ENCODE measurements at places on chromosomes 16 and 17.

- no peak for DNase-seq
Observed at GRCh38 chr16:67919622-67920221, 11.9 kb downstream of the CTRL start.

- DNase-seq, result no peak
Observed at GRCh38 chr16:47377154-47377553, 83.7 kb downstream of the ITFG1 start.

GRCh38 chr16:59088431-59088830 lies 354.3 kb upstream of the GOT2 start:
- DNase-seq, result no peak

- no peak for DNase-seq
Observed at GRCh38 chr16:4323845-4324488, 8.1 kb downstream of the GLIS2 start.

GRCh38 chr16:14275934-14276333 lies 204.8 kb downstream of the MRTFB start:
- no peak for DNase-seq

GRCh38 chr17:66750781-66751543 lies 84.0 kb upstream of the CACNG5 start:
- no peak for DNase-seq

DNA sequence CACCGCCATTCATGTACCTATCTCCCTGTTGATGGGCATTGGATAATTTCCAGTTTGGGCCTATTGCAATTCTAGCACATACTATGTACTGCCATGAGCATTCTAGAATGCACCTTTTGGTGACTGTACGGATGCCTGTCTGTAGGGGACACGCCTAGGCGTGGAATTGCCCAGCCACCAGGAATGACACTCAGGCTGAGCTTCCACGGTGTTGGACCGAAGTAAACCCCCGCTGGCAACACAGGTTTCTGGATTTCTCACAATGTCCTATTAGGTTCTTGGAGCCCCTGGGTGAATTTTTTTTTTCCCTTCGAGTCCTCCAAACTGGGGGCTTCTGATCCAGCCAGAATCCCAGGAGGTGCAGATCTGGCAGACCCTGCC lies 146.6 kb downstream of the IRF8 start:
- no peak for DNase-seq

- DNase-seq, result no peak
Observed at GRCh38 chr17:45660474-45660873, 123.6 kb upstream of the CRHR1 start.

DNA sequence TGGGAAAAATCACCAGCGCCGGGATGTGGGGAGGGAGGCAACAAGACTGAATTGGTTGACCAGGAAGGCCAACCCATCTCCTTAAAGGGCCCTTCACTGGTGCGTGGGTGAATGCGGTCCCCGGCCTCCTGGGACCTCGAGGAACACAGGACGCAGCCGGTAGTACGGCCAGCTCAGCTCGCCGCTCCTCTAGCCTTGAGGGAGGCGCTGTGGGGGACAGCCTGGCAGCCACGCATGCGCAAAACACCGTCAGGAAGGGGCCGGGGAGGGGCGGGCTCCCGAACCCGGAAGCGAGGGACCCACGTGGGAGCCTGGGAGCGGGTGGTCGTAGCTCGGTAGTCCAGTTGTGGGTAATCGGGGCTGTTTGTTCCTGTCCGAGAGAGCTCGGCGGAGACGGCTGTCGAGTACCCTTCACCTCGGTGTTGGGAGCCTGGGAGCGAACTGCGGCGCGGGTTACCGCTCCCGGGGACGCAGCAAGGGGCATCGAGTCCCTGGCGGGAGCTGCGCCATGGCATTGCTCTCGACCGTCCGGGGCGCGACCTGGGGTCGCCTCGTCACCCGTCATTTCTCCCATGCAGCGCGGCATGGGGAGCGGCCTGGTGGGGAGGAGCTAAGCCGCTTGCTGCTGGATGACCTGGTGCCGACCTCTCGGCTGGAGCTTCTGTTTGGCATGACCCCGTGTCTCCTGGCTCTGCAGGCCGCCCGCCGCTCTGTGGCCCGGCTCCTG lies at the start of gene MRM1:
MRM1 (plus strand) TSS at position 281 of the 727 bp plus-strand sequence; CDS start at position 509, 228 bp downstream.
- peak; percentile 77 for DNase-seq

- DNase-seq, result no peak
Observed at GRCh38 chr17:63946440-63947363, 14.6 kb upstream of the CD79B start.

DNA sequence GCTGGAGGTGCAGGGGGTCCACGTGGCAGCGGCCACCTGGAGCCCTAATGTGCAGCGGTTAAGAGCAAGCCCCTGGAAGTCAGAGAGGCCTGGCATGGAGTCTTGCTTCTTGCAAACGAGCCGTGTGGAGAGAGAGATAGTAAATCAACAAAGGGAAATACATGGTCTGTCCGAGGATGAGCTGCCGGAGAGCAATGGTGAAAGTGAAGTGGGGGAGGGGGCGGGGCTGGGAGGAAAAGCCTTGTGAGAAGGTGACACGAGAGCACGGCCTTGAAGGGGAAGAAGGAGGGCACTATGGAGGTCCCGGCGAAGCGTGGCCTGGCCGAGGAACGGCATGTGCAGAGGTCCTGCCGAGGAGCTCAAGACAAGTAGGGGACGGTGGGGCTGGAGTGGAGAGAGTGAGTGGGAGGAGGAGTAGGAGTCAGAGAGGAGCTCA lies 6.0 kb upstream of the SERPINF1 start:
- DNase-seq, result no peak

- DNase-seq, result peak; percentile 42
Observed at GRCh38 chr17:8162233-8162996, at the start of gene VAMP2. Gene VAMP2 (minus strand): TSS chr17:8162948. CDS start chr17:8162879, 69 bp downstream.

GRCh38 chr16:75565640-75566039 lies 539 bp upstream of the GABARAPL2 start:
- DNase-seq, result no peak

DNA sequence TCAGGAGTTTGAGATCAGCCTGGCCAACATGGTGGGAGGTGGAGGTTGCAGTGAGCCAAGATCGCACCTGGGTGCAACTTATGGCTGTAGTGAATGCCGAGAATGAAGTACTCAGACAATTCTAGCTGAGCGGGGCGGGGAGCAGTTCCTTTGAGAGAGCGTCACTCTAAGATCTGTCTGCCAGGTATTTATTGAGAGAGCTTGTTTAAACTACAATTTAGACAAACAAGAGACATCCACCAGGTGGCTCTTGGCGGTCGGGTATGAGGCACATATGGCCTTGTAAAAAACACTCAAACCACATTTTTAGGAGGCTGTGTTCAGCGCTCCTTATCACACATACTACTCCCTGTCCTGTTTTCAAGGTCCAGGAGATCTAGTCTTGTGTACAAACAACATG lies 40.6 kb upstream of the CDH1 start:
- no peak for DNase-seq

- no peak for DNase-seq
Observed at GRCh38 chr16:25896411-25896810, 204.7 kb downstream of the HS3ST4 start.

- DNase-seq, result no peak
Observed at GRCh38 chr16:88789594-88789993, 4.6 kb upstream of the PIEZO1 start.

GRCh38 chr17:32461853-32462617 lies 17.7 kb downstream of the PSMD11 start:
- DNase-seq, result peak; percentile 11

DNA sequence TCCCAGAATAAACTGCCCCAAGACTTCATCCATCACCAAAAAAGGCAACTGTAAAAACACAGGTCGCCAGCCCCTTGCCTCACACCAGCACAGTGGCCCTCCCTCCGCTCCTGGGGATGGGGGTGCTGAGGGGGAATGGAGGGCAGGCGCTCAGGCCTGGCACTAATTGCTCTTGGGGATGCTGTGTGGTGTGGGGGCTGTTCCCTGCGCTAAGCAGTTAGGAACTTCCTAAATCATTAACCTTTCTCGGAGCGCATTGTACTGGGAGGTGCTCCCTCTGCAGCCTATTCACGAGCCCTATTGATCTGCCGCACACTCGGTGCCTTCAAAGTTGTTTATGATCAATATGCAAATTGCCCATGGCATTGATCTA lies 199.9 kb downstream of the ZFHX3 start:
- no peak for DNase-seq

- peak; percentile 34 for DNase-seq
Observed at GRCh38 chr17:37488607-37489196, 989 bp upstream of the DUSP14 start.

- no peak for DNase-seq
Observed at GRCh38 chr17:81477173-81477572, 35.4 kb downstream of the ACTG1 start.

DNA sequence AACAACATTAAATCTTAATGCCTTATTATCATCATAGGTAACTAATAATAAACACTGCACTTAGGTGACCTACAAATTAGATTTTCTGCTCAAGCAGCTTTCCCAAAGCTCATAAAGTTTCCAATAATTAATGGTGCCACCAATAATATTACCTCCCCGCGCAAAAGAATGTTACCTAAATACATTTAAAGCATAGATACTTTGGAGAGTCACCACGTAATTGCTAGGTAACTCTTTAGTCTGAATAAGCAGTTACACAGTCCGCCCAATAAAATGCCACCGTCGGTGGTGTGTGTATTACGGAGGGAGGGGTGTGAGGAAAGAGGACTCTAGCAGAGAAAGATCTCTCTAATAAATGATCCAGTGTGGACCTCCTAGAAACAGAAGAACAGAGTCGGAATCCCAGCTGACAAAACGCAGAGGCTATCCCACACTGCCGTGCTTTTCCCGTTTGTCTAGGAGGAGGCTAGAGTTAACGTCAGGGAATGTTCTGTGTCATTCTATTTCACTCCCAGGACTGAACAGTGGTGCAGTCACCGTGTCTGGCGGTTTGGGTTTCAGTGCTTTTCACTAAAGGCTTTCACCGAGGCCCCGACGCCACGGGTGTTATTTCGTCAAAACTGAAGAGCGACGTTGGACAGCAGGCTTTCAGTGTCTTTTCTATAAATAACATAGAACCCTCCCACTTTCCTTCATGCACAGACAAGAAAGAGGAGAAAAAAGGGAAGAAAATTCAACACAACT lies 630 bp downstream of the RNFT1 start:
- peak; percentile 44 for DNase-seq

- DNase-seq, result no peak
Observed at GRCh38 chr16:68275611-68276191, 11.4 kb downstream of the SLC7A6 start.

Measured in NCI-H510A (cell line).